ENCODE measurements at places on chromosomes 6 and 20. TPM values are rescaled to one million over a fixed set of nuclear protein-coding genes. Genes with fewer than 3 reads are reported as not detected.

DNA sequence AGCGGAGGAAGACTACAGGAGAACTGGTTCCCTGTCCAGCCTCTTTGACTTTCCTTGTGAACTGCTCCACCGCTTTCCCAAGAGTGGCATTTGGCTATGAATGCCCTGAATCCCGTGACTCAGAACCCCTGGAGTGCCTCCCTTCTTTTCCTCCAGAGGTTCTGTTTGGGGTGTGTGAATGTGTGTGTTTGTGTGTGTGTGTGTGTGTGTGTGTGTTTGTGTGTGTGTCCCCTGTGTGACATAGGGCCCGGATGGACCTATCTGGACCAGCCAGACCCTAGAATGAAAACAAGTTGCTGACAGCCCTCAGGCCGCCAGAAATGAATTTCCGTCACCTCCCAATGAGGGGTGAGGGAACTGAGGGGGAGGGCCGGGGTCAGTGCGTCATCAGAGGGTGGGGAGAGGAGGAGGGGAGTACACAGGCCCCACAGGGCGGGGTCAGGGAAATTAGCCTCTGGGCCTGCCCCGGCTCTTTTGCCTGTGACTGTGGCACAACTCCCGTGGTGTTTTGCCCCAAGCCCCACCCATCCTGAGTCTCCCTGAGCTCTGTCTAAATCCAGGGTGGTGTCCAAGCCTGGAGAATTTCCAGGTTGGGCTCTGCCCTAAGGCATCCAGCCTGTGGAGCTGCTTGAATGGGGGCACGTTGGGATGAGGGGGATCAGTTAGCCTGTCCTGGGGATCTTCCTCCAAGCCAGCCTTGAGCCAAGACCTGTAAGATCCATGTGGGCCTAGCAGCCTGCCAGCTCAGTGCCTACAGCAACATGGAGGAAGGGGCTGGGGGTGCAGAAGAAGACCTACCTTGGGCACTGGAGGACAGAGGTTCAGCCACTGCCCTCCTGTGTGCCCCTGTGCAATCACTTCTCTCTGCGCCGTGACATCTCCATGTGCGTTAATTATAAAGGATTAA lies 15.2 kb upstream of the MRPS18A start:
- DNase-seq: peak; percentile 94
- peak overlapping the region; percentile 94 for H3K27ac ChIP-seq
- H3K4me3 ChIP-seq: peak overlapping the region; percentile 0
- H3K4me1 ChIP-seq: peaks cover 91% of the 10 kb centered on the region
- no peaks in the 10 kb centered on the region for H3K27me3 ChIP-seq
- no peaks in the 10 kb centered on the region for H3K36me3 ChIP-seq

The FBXO5 gene
- total RNA-seq: 1.6 TPM

GRCh38 chr6:37029249-37029971 lies 24.0 kb downstream of the FGD2 start:
- H3K36me3 ChIP-seq: no peaks in the 10 kb centered on the region
- H3K4me1 ChIP-seq: no peaks in the 10 kb centered on the region

DNA sequence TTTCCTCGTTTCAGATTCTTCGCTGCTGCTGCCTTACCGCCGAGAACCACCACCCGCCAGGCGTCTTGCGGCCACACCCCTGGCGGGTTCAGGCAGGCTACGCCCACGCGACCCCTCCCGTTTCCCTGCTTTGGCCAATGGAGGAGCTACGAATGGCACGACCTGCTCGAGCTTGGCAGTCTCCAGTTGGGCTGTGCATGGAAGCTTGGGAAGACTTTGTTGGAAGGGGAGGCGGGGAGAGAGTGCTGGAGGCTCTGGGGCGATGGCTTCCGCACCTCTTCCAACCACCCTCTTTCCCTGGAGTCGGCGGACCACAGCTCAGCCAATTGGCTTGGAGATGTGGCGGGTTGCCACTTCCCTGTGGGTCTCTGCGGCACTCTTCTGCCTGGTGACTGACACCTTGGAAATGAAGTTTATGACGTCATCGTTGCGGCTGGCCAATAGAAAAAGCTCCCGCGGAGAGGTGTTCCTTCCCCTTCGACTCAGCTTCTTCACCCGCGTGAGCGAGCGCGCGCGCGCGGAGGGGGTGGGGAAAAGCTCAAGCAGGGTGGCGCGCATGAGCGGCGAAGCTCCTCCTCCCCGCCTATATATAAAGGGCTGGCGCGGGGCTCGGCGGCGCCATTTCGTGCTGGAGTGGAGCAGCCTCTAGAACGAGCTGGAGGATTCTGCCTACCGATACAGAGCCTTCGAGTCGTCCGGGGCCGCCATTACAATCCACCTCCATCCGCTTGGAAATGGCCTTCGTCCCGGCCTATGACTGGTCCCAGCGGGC lies 3.4 kb downstream of the BRD2 start:
- H3K27ac ChIP-seq: peak overlapping the region; percentile 100
- peaks cover 81% of the 10 kb centered on the region for H3K4me1 ChIP-seq

- DNase-seq: no peak
- no peak overlapping the region for H3K4me3 ChIP-seq
- H3K27ac ChIP-seq: peak overlapping the region; percentile 72
- peaks cover 72% of the 10 kb centered on the region for H3K4me1 ChIP-seq
Observed at GRCh38 chr6:35585658-35586057, 73.0 kb upstream of the TULP1 start.

DNA sequence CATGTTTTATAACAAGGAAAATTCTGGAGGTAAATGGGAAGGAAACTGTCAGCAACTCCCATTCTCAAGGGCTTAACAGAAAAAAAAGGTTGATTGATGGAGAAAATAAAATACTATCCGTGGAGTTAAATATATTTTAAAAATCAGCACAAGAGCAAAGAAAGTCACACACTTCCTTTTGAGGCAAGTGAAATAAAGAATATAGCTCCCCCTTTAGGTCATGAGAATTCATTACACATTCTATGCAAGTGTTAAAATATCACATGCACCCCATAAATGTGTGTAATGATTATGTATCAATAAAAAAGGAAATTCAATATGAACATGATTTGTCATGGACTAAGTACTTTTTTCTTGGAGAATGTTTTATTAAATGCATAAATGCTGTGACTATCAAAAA lies 349.2 kb downstream of the TPBG start:
- no peaks in the 10 kb centered on the region for H3K36me3 ChIP-seq
- no peak overlapping the region for H3K4me3 ChIP-seq
- no peaks in the 10 kb centered on the region for H3K27me3 ChIP-seq
- H3K4me1 ChIP-seq: peaks cover 8% of the 10 kb centered on the region
- DNase-seq: no peak

The MEP1A gene
- total RNA-seq: not detected

The POU3F2 gene
- not detected for total RNA-seq

DNA sequence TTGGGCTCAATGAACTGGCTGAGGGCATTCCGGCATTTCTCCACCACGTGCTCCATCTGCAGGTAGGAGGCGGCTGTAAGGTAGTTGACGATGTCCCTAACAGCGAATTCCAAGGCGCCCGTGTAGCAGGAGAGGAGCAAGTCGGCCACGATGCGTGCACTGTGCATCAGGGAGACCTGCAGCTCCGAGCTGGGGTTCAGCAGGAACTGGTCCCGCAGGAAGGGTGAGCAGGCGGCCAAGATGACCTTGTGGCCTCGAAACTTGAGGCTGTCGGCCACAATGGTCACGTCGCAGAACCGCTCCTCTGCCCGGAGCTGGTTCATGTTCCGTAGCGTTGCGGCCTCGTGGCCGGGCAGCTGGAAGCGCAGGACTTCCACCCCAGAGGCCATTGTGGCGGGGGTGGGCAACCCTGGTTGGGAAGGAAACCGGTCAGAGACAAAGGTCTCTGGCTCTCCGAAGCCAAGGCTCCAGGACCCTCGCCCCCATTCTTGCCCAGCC lies 920 bp downstream of the ZBTB12 start:
- peak; percentile 28 for DNase-seq
- H3K4me3 ChIP-seq: peak overlapping the region; percentile 80
- no peaks in the 10 kb centered on the region for H3K36me3 ChIP-seq
- peaks cover 60% of the 10 kb centered on the region for H3K4me1 ChIP-seq
- H3K27me3 ChIP-seq: no peaks in the 10 kb centered on the region

DNA sequence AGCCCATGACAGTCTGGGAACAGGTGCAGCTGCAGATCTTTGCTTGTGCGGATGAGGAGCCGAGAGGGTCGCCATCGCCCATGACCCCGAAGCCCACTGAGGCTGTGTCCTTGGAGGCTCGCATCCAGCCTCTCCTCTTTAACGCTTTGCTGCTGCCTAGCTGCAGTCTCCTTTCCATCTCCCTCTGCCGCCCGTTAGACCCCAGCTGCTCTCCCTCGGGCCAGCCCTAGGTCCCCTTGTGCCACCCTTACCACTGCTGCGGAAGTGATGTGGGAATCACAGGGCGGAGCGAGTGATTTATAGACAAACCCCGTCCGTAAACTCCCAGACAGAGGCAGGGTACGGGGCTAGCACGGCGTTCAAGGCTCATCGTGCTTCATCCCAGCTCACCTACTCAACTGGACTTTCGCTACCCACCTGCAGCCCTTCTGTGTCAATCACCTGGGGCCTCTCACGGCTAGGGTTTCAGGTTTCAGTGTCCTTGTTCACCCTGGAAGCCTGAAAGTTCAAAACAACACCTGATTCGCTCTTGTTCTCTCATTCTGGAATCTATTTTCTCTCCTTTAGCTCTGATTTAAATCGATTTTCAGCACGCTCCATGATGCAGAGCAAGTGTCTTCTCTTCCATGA lies 76.1 kb downstream of the PAX1 start:
- no peak overlapping the region for H3K4me3 ChIP-seq
- peaks cover 14% of the 10 kb centered on the region for H3K27me3 ChIP-seq
- no peaks in the 10 kb centered on the region for H3K4me1 ChIP-seq
- H3K27ac ChIP-seq: no peak overlapping the region

DNA sequence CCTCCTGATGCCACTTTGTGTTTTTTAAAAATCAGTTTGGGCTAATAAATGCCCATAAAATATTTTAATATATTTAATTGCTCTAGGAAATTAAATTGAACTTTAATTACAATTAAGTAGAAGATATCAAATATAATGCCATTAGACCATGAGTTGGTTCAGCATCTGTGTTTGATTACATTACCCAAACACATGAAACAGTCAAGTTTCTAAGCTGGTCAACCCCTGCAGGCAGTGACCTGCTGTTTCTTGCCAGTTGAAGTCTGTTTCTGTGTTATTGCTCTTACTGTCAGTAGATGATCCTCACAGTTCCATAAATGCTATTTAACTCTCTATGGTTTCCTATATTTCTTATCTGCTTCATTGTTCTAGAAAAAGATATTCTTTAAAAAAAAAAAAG lies 9.7 kb upstream of the TENT5A start:
- no peak overlapping the region for H3K4me3 ChIP-seq
- H3K27me3 ChIP-seq: no peaks in the 10 kb centered on the region
- H3K36me3 ChIP-seq: no peaks in the 10 kb centered on the region
- DNase-seq: no peak
- peaks cover 18% of the 10 kb centered on the region for H3K4me1 ChIP-seq
